ENCODE measurements at places on chromosomes 1 and 21.

GRCh38 chr1:111605576-111605975, 14.0 kb upstream of the RAP1A start:
- DNase-seq = peak; percentile 75

- no peak for DNase-seq
Observed at GRCh38 chr1:228650141-228650540, 85.1 kb upstream of the RHOU start.

DNA sequence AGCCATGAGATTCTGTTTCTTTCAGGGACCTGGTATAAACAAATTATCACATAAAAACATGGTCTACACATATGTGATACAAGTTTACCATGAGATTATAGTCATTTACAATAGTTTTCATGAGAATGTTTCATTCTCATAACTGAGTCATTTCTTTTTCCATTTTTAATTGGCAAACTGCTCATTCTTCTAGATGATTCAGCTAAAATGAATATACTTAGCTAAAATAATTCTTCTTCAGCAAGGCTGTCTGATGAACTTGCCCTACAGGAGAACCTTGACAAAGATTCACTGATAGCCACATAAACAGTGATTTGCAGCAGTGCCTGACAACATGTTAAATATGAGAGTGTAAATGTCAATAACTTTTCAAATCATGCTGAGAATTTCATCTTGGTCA, 253.2 kb downstream of the FMN2 start:
- DNase-seq = no peak

GRCh38 chr1:208433086-208433485, 188.9 kb upstream of the PLXNA2 start:
- DNase-seq = no peak

GRCh38 chr1:103075316-103076000, 32.9 kb downstream of the COL11A1 start:
- DNase-seq = no peak

GRCh38 chr1:223229756-223230155, 86.7 kb upstream of the TLR5 start:
- no peak for DNase-seq

DNA sequence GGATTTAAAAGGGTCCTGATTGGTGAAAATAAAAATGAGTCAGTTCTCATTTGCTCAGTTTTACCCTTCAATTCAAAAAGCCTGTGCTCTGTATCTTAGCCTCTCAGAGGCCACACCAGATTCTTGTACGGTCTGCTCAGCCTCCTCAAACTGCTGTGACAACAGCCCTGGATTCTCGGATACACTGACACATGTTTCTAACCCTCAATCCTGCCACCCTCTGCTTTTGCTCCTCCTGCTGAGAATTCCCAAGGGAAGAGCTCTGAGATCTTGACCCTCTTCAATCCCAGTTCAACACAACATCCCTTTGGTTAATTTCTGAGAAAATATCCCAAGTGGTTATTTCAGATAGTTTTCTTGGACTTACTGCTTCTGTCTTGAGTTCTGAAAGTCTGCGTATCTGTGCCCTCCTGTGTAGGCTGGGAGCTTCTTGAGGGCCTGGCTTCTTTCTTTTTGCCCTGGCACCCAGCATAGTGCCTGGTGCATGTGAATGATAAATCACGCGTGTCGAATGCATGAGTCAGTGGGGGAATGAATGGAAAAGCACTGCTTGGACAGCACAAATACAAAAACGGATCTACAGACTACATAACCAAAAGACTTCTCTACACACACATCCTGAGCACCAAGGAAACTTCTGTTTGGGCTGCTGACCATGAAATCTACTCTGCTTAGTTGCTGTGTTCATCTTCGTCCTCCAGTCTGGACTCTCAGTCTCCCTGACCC, 24.5 kb downstream of the IRF2BP2 start:
- no peak for DNase-seq

- DNase-seq = no peak
Observed at GRCh38 chr1:162284206-162284955, 92.3 kb downstream of the SPATA46 start.
